ENCODE measurements at places on chromosomes 11 and 22.
A peak's percentile ranks its signal among the peaks of the same experiment; 100 is the strongest.

DNA sequence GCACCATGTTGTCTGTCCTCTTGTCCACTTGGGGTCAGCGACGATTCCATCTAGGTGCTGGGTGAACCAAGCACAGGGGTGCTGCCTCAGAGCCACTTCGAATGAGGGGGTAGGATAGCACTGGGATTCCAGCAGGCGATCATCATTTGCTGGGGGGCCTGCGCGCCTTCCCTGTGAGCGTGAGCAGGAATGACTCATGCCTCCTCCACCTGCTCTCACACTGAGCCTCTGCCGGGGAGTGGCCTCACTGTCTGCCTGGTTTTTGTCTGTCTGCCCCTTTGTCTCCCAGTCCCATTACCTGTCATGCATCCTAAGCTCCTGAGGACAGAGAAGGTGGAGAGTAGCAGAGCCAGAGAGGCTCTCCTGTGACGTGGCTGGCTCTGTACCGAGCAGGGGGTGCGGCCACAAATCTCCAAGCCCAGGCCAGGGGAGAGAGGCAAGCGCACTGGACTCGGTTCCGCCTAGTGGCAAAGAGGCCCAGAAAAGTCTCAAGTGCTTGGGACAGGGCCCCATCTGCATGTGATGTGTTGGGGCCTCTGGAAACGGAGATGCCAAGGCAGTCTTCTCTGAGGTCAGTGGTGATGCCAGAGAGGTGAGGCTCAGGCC, 30.8 kb downstream of the RSPH14 start:
- peak; percentile 61 for DNase-seq

- DNase-seq = peak; percentile 19
Measured at GRCh38 chr22:35837101-35837727, 119.5 kb downstream of the APOL5 start.

GRCh38 chr11:130380778-130381177, 47.6 kb downstream of the ADAMTS8 start:
- no peak for DNase-seq

DNA sequence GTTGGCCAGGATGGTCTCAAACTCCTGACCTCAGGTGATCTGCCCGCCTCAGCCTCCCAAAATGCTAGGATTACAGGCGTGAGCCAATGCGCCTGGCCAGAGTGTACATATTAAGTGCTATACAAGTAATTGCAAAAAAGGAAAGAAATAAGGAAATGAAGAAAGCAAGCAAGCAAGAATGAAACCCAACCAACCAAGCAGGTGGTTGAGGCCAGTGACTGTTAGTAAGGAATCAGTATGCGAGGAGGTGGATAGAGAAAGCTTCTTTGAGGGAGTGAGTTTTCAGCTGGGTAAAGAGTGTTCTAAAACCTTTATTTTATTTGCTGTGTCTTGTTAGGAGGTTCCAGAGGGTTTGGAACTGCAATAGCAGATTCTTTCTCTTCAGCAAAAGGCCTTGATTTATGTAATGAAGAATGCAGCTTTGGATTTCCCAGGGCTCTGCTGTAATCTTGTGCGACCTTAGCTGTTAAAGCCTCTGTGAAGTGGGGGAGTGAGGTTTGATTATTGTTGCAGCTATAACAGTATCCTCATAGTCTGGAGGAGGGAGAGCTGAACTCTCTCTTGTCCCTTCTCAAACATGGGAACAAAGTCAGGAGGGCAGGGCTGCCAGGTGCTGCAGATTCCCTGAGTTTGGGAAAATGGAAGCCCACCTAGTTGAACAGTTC, 5.7 kb downstream of the AMPD3 start:
- no peak for DNase-seq

DNA sequence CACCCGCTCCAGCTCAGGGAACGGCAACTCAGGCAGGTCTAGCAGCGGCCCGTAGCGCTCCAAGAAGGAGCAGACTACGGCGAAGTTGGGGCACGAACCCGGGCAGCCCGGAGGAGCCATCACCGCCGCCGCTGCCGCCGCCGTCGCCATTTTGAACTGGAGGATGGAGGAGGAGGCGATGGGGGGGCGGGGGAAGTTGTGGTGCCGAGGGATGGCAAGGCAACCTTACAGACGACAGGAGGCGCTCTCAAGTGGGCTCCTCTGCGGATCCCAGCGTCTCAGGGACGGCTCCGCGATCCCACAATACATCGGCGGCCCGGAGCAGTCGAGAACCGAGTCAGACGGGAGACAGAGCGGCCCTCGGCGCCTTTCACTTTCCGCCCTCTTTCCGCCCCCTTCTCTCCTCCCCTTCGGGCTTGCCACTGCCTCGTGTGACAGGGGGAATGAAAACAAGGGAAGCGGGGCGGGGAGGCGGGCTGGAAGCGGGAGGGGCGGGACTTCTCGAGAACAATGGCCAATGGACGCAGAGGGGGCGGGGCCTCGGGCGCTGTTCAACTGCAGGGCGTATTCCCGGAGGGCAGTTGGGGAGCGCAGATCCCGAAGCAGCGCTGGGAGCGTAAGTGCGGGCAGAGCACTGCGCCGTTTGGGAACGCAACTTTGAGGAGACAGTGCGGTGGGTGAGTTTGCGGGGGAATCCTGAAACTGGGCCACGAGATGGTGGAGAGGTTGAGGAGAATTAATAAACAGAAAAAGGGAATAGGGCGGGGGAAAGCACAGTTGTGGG, at the start of the genes AAMDC and RSF1:
Gene AAMDC (plus strand): TSS at position 580 of the 784 bp plus-strand sequence. CDS start 21,353 bp downstream, outside the sequence.
Gene RSF1 (minus strand): TSS at position 158 of the 784 bp plus-strand sequence. CDS start 8 bp downstream, at position 150.
- DNase-seq = peak; percentile 99

- no peak for DNase-seq
Measured at GRCh38 chr22:35525687-35526332, 14.8 kb upstream of the RASD2 start.

DNA sequence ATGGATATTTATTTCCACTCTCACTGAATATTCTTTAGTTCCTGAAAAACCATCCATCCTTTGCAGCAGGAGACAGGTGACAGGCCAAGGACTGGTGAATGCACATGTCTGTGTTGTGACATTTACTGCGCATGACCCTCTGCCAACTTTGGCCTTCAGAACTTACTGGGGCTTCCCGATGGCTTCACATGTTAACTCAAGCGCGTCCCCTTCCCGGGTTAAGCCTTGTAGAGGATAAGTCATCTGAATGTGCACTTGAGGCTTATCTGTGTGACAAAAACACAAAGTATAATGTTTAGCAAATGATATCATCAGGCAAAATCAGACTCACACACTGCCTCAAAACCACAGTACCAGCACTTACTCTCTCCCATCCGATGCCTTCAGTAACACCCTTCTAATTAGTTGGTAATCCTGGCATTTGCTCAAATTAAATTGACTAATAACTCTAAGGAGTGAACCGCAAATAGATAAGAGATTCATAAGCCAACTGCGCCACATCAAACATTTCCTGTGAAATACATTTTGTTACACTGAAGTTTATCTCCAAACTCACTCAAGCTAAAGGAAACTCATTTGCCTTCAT, 286.4 kb downstream of the CADM1 start:
- no peak for DNase-seq

GRCh38 chr22:23685205-23685784, 5.5 kb upstream of the RGL4 start:
- DNase-seq = no peak

- no peak for DNase-seq
Measured at GRCh38 chr11:20005747-20006146, 154.5 kb downstream of the DBX1 start.

DNA sequence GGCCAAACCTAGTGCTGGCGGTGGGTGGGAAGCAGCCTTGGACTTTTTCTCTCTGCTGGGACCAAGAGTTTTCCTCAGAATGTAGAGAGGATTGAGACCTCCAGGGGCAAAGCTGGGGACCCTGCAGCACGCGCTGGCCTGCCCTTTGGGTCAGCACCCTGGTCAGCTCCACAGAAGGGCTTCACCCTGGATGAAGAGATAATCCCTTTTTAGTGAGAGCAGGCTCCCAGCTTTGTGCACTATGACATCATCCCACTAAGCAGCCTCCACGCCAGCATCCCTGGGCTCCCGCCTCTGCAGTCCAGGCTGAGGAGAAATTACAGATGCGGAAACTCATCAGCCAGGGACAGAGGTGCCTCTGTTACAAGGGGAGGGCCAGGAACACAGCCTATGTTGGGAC, 23.5 kb downstream of the DRICH1 start:
- no peak for DNase-seq

- no peak for DNase-seq
Measured at GRCh38 chr22:33129621-33130020, 71.4 kb upstream of the SYN3 start.

- DNase-seq = no peak
Measured at GRCh38 chr11:88041679-88042078, 133.6 kb downstream of the RAB38 start.

DNA sequence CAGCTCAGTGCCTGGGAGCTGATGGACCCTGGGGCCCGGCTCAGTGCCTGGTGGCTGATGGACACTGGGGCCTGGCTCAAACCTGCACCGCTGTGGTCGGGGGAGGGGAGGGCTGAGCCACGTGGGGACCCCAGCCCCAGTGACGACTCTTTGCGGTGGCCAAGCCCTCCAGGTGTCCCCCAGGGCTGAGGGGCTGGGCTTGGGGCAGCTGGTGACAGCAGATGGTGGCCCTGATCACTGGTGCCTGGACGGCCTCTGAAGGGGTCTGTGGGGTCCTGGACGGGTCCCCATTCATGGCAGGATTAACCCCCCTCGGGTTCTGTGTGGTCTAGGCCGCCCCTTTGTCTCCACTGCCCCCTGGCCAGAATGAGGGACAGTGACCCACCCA, 3.4 kb upstream of the MUC5B start:
- no peak for DNase-seq

DNA sequence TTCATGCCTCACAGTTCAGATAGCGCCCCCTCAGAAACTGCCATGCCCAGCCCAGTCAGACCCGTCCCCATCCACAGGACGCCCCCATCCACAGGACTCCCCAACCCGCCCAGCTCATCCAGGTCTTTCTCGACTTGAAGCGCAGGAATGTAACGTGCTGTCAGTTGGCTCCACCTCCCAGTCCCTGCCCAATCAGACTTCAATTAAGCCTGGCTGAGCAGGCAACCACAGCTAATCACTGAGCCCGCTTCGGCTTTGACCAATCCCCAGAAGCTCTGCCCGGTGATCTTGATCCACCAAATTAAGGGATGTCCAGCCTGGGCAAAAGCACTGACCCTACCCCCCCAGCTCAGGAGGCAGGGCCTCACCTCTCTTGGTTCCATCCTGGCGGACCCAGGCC, 10.5 kb upstream of the MFNG start:
- DNase-seq = no peak

GRCh38 chr22:29346659-29347058, 31.2 kb upstream of the RASL10A start:
- DNase-seq = no peak

GRCh38 chr11:44737245-44738085, 10.7 kb downstream of the TSPAN18 start:
- DNase-seq = no peak

DNA sequence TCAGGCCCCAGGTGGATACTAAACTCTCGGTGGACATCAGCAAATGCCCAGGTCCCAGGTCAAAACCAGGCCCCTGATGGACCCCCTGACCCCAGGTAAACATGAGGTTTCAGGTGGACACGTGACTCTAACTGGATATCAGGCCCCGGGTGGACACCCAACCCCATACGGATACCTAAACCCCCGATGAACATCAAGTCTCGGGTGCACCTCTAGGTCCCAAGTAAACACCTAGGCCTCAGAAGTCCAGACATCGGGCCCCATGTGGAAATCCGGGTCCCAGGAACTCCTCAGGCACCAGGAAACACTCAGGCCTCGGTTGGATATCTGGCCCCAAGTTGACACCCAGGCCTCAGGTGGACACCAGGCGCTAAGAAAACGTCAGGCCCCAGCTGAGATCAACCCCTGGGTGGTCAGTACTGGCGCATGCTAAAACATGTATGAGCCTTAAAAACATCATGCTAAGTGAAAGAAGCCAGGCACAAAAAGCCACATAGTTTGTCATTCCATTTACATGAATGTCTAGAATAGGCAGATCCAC, 54.4 kb upstream of the SEPTIN5 start:
- no peak for DNase-seq

DNA sequence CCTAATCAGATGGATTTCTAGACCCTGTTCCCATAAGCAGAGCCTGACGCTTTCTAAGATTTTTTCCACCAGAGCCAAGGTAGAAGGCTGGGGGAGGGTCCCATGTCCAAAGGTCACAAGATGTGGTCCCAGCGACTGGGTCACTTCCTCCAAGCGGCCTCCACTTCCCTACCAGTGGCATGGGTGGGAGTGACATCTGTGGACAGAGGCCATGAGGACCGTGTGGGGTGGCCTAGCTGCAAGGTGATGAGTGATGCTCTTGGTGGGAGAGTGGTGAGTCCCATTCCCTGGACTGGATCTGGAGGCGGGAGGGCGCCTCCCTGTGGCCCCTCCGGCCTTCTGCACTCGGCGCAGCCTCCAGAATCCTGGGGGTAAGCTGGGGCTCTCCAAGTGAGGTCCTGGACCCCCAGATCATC, 32.4 kb upstream of the PRR5 start:
- no peak for DNase-seq

DNA sequence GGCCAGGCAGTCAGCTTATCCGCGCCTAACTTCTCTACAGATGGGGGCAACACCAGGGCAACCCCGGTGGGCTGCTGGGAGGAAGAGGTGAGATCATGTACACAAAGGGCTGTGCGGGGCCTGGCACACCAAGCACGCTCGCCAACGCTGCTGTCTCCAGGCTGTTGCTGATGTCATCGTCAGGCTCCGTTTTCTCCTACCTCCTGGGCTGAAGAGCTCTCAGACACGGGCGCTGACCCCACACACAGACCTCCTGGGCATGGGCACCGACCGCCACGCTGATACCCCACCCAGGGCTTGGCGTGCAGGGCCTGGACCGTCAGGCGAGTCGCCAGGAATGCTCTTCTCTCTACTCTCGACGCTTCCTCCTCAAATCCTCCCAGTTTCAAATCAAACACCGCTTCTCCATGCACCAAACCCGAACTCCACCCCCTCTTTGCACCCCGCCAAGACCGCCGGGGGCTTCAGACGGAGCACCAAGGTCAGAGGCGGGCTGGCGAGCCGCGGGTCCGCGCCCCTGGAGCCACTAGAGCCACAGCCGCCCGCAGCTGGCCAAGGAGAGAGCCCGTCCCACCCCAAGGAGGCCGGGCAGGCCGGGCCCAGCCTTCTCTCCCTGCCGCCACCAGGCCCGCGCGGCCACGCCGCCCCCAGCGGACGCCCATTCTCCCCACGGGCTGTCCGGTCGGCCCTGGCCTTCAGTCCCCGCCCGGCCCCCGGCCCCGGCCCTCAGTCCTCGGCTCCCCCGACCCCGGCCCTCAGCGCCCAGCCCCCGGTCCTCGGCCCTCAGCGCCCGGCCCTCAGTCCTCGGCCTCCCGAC, 772 bp downstream of the SBF1 start:
- no peak for DNase-seq

- no peak for DNase-seq
Measured at GRCh38 chr11:83655976-83656375, 369.8 kb upstream of the CCDC90B start.

DNA sequence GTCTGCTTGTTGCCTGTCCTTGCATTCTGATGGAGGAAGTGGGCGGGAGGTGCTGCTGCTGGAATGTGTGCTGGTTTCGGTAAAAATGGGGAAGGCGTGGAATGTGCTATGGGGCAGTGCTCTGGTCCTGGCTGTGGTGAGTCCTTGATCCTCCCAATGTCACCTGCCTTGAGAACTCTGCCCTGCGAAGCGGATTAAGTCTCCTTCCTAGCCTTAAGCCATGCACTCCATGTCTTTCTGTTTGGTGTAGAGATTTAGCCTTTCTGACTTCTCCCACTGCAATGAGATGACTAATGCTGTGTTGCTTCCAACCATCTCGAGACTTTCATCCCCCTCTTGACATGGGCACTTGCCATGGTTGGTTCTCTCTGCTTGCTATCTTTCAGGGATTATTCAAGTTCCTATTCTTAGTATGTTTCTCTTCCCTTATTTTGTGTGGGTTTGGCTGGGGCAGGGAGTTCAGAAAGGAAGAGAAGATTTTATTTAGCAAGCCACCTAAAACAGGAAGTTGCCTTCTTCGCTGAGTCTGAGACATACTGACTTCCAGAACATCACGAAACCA, 687.9 kb downstream of the NTM start:
- no peak for DNase-seq
